Occipital lobe (tissue), 3 donors: ENCODE measurements at places on chromosomes 1 and 21.
A peak's percentile ranks its signal among the peaks of the same experiment; 100 is the strongest.

GRCh38 chr1:174040387-174040786, 18.2 kb upstream of the RC3H1 start:
- no peak for DNase-seq

DNA sequence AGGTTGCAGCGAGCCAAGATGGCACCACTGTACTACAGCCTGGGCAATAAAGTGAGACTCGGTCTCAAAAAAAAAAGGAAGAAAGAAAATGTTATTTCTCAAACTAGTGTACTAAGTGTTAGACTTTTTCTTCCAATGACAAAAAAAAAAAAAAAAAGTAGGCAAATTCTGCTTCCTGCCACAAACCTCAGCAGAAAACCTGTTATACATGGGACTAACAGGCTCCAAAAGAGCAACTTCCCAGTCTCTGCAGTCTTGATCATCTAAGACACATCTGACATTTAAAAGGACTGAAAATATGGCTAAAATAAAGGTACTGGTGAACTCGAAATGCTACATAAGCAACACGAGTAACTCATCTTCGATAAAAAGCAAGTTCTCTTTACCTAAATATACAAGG, 59.6 kb downstream of the HSF2BP start:
- no peak for DNase-seq

- DNase-seq = no peak
Measured at GRCh38 chr1:86466986-86467385, 1.7 kb upstream of the CLCA1 start.

- DNase-seq = no peak
Measured at GRCh38 chr21:45401916-45402900, 2.8 kb upstream of the COL18A1 start.

DNA sequence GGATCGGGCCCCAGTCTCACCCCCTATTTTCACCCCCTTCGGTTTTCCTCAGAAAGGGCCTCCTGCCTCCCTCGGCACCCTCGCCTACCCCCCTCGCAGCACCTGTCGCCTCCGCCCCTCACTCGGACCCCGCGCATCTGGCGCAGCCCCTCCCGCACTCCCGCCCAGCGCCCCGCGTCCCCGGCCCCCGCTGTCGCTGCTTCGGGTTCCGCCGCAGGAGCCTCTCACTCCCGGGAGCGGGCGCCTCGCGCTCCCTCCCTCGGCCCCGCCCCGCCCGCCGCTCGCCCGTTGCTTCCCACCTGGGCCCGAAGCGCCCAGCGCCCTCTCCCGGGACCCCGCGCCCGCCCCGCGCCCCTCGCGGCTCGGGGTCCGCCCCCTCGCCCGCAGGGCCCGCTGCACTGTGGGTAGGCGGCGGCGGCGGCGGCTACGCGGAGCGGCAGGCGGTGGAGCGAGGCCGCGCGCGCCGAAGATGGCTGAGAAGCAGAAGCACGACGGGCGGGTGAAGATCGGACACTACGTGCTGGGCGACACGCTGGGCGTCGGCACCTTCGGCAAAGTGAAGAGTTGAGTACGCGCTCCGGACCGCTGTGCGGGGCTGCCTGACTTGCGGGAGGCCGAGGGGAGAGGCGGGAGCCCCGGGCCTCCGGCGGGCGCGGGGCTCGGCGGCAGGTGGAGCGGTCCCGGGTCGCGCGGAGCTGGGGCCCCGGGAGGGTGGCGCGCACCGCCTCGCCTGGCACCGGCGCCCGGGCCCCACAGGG, at the start of gene PRKAA2:
TSS of gene PRKAA2 (plus strand) at position 396 of the 758 bp plus-strand sequence. CDS start at position 470, 74 bp downstream.
- peak; percentile 68 for DNase-seq

GRCh38 chr21:20404915-20405314, 593.3 kb upstream of the NCAM2 start:
- DNase-seq = no peak

DNA sequence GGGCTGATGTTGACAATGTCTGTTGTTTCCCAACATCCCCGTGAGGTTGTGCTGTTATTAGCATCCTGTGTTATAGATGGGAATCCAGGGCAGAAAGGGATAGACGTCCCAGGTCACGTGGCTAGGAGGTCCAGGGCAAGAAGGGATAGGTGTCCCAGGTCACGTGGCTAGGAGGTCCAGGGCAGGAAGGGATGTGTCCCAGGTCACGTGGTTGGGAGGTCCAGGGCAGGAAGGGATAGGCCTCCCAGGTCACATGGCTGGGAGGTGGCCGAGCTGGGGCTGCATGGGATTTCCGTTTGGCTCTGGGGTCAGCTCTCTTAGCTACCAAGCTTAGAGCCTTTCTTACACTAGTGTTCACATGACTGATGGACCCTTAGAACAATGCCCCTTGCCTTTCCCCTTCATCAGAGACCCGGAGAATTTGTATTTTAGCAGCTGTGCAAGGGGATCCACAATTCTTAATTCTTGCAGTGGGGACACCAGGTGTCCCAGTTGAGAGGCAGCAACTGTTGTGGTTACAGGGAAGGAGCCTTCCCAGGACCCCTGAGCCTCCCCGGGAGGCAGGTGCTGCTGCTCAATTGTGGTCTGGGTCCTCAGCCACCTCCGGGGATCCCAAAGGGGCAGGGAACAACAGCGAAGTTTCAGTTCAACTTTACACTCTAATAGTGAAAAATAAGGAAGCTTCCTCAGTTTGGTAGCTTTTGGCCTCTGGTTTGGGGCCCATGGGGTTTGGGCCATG, 69.2 kb downstream of the UMODL1 start:
- no peak for DNase-seq

DNA sequence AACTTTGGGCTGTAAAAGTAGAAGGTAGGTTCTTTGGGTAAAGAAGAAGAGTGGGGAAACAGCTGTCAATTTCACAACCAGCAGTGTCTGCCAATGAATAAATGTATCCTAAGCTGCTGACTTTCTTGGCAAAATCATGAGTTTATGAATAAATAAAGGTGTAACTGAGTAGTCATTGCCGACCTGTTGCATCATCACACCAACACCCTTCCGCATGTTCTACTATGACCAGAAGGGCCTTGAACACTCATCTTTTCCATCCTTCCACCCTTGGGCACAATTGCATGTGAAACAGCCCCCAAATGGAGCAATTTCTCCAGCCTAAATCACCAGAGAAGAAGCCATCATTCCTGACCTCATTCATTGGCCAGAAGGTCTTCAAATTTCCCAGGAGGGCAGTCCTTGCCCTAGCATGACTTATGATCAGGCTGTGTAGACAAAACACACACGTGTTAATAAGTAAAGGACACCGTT, 31.2 kb upstream of the QSOX1 start:
- DNase-seq = no peak

DNA sequence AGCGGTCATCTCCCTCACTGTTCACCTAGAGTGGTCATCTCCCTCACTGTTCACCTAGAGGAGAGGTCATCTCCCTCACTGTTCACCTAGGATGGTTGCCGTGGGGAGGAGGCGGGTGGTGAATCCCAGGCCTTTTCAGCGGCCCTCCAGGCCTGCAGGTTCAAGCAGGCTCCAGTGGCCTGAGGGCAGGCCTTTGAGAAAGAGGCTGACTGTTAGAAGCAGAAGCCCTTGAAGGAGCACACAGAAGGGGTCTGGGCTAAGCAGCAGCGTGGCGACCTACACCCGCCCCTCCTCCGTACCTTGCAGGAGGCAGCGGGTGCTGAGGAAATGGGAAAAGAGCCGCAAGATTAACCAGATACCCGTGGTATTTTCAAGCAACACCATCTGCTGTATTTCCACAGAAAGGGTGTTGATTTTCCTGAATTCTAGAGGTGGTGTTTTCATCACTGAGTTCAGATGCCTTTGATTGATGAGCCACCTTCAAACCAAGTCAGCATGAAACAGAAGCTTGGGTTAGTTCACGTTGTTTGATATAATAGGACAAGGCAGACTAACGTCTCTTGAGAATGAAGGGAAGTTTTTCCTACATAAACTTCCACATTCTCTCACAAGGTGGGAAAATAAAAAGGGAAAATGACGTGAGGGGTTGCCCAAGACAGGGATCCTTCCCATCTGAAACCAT, 289.5 kb downstream of the KIF26B start:
- no peak for DNase-seq

GRCh38 chr1:206472886-206473285, 2.6 kb downstream of the IKBKE start:
- no peak for DNase-seq

- DNase-seq = no peak
Measured at GRCh38 chr1:3504822-3505153, 50.3 kb downstream of the ARHGEF16 start.

GRCh38 chr1:187442603-187443002, 613.9 kb downstream of the PLA2G4A start:
- no peak for DNase-seq

DNA sequence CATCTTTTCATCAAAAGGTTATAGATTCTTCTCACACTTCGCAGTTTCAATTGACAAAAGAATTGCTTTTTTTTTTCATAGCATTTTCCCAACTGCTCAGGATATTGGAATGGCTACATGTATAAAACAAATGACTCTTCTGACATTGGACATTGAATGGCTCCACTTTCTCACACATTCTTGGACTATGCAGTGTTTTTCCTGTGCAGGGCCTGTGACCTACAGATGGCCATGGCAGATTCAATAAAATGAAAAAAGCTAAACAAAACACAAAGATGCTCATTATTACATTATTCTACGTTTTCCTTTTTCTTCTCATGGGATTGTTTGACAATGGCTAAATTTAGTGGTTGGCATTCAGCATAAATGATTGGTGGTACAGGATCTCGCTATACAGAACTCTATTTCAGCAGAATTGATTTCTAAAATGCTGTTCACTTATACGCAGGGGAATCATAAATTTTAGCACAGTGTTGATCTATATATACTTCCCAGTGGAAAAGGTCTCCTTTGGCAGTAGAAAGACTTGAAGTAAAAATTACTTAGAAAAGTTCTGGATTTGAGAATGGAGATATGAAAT, 115.6 kb upstream of the ADAMTS5 start:
- DNase-seq = no peak

DNA sequence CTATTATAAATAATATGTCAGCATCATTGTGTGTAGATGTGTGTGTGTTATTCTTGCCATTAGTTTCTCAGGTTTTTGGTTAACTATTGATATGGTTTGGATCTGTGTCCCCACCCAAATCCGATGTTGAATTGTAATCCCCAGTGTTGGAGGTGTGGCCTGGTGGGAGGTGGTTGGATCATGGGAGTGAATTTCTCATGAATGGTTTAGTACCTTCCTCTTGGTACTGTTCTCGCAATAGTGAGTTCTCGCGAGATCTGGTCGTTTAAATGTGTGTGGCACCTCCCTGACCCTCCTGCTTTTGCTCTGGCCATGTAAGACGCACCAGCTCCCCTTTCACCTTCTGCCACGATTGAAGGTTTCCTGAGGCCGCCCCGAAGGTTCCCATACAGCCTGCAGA, 9.6 kb upstream of the POFUT2 start:
- DNase-seq = no peak

DNA sequence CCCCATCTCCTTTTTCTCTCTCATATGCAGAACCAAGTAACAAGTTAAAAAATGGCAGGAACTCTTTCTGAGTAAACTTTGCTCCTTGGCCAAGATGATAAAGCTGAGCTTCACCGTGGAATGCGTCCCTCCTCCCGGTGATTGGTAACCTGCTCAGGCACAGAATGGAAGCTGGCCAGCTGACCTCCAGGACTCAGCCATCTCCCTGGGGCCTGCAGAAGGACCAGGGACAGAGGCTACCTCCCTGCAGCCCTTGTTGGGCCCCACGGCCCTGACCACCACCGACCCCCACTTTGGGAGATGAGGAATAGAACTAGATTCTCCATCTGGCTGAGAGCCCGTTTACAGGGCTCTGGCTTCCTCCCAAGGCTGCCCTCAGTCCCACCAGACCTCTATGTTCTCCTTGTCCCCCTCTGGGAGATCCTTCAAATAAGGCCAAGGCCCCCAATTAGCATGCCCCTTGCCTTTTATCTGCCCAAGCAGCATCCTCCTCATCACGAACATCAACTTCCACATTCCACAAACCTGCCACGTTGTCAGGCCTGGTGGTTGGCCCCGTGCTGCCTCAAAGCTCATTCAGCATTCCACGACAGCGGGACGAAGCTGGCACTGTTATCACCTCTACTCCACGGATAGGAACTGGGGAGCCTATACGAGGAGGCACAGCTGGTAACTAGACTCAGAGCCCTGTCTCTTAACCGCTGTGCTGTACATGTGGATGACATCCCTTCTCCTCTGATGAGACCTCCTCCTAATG, 74.2 kb downstream of the CD34 start:
- DNase-seq = no peak

- no peak for DNase-seq
Measured at GRCh38 chr1:177043597-177043996, 120.9 kb downstream of the ASTN1 start.

- no peak for DNase-seq
Measured at GRCh38 chr1:164337394-164337793, 221.6 kb upstream of the PBX1 start.

GRCh38 chr1:108598340-108598739, 38.4 kb downstream of the EEIG2 start:
- no peak for DNase-seq

DNA sequence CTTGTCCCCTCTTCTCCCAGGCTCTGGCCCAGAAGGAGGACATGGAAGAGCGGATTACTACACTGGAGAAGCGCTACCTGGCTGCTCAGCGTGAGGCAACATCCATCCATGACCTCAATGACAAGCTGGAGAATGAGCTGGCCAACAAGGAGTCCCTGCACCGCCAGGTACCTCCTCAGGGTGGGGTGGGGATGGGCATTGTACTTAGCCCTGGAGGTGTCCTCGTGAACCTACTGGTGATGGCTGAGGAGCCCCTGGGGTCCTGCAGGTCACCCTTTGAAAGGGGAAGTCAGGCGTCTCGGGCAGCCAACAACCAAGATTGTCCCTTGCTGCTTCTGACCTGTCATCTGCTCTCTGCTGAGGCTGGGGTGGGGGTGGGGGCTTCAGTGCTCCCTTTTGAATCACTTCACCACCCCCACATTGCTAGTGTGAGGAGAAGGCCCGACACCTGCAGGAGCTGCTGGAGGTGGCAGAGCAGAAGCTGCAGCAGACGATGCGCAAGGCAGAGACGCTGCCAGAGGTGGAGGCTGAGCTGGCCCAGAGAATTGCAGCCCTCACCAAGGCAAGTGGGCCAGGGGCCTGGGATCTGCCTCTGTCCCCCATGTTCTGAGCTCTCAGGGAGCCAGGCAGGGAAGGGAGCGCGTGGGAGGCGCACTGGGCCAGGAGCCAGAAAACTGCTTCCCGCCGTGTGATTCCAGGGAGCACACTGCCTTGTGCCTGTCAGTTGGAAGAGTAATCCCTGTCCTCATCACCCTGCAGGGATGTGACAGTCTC, 19.7 kb downstream of the PPFIA4 start:
- peak; percentile 66 for DNase-seq

- DNase-seq = no peak
Measured at GRCh38 chr1:165487921-165488320, 43.0 kb upstream of the RXRG start.

GRCh38 chr1:62076286-62076685, 118.4 kb upstream of the L1TD1 start:
- DNase-seq = no peak

DNA sequence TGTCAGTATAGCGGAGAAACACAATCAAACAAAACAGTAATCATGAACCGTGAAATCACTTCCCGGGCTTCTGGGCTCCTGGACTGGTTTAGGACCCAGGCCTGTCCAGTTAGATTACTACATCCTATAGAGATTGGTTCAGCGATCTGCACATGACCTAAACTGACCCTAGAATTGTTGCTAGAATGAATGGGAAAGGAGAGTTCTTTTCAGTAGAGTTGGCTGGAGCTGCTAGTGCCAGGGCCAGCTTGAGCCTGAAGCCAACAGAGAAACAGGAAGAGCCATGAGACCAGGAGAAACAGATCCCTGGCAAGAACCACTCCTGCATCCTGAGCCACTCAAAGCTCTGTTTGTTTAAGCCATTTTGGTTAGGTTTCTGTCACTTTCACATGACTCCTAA, 474.3 kb upstream of the C1orf87 start:
- no peak for DNase-seq
